ENCODE measurements at places on chromosomes 12 and 14.

DNA sequence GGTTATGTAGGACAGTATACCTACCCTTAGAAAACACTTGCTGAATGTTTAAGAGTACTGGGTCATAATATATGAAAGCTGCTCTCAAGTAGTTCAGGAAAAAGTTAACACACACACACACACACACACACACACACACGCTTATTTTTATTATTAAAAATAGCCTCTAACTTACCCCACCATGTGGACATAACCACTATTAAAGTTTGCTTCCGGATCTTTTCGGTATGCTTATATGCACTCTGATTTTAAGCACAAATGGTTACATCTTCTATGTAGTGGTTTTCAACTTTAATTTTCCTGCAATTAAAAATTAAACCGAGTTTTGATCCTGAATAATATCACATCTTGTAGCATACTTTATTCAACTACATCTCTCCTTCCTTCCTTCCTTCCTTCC, 84.9 kb upstream of the TRAF3 start:
- no peak for DNase-seq

- DNase-seq = no peak
Observed at GRCh38 chr12:64992116-64992515, 129.0 kb downstream of the WIF1 start.

GRCh38 chr12:76111209-76111749, 26.8 kb upstream of the NAP1L1 start:
- no peak for DNase-seq

GRCh38 chr12:19957308-19958125, 410.8 kb upstream of the PDE3A start:
- no peak for DNase-seq

DNA sequence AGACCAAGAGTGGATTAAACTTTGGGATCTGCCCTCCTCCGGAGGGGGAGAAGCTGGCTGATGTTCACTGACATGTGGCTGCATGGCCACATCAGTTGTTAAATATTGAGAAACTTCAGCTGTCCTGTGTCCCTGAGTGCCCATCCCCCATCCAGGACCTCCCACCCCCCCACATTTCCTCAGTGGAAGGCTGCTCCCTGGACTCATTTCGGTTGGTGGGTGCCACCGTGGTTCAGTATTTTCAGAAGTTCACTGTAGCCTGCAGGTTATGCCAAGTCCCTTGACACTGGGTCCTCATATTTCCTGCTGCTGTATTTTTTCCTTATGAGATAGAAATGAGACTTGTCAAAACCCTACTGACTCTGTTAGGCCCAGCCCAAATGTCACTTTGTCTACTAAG, 302.4 kb downstream of the CACNA1C start:
- DNase-seq = no peak

DNA sequence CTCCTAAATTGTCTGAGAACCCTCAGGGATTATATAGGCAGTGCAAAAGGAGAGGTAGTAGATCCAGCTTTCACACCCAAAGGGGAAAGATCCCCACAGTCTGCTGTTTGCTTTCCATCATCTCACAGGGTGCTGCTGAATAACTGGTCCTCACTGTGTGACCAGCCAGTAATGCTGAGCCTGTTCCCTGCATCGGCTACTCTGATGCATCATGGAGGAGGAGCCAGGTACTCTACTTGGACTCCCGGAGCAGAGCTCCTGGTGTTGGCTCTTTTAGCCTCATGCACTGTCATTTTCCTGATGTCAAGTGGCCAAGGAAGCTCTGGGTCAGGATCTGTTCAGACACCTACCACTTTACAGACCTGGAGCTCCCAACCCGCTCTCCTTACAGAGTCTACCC, 127.4 kb upstream of the ATF1 start:
- no peak for DNase-seq

GRCh38 chr14:92568621-92569479, 55.3 kb downstream of the RIN3 start:
- no peak for DNase-seq

GRCh38 chr12:114697741-114698565, 14.0 kb upstream of the TBX3 start:
- no peak for DNase-seq

DNA sequence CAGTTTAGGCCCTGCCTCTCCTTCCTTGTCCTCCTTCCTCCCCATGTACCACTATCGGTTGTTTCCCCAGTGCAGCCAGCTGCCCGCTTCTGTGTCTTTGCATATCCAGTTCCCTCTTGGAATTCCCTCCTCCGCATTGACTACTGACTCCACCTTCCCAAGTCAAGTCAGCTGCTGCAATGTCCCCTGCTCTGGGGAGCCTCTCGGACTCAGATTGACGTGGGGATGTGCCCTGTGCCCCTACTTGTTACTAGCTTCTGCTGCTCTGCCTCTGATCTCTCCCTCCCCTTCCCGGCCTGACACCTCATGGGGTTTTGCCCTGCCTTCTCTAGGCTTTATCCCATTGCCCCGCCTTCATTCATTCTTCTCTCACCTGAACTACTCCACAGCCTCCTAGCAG, 2.1 kb upstream of the CD9 start:
- DNase-seq = no peak

- no peak for DNase-seq
Observed at GRCh38 chr14:34826661-34827060, 48.5 kb downstream of the BAZ1A start.

DNA sequence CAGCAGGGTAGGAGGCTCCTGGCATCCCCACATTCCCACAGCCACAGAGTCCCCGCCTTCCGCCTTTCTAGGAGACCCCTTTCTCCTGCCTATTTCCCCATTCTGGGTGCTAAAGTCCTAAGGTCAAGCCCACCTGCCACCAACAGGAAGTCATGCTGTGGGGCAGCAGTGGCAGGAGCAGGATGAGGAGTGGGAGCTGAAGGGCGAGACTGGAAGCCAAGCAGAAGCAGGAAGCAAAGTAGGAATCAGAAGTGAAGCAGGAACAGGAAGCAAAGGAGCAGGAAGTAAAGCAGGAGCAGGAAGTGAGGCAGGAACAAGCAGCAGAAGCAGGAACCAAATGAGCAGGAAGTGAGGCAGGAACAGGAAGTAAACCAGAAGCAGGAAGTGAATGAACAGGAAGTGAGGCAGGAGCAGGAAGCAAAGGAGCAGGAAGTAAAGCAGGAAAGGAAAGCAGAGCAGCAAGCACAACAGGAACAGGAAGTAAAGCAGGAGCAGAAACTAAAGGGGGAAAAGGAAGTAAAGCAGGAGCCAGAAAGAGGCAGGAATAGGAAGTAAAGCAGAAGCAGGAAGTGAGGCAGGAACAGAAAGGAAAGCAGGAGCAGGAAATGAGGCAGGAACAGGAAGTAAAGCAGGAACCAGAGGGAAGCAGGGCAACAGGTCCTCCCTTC, 38.3 kb upstream of the RIMBP2 start:
- DNase-seq = no peak

DNA sequence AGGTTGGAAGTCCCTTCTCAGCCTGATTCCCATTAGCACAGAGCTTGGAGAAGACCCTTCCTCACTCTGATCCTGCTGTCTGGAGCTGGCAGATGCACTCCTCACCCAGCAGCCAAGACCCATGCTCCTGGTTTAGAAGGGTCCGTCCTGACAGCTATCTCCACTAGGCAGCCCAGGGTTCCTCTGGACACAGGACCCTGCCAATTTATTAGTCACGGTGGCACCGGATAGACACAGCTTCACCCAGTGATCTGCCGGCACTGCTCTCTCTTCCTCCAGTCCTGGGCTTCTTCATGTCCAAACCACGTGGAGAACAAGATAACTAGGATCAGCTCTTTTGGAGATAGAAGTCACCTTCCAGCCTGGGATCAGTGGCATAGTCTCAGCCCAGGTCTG, 26.2 kb upstream of the TCL1B start:
- no peak for DNase-seq

- DNase-seq = no peak
Observed at GRCh38 chr14:70707138-70708038, 65.7 kb downstream of the TTC9 start.

GRCh38 chr14:67697006-67697405, 1.4 kb upstream of the RDH11 start:
- no peak for DNase-seq

- DNase-seq = no peak
Observed at GRCh38 chr12:65275627-65276026, 2.9 kb upstream of the MSRB3 start.

GRCh38 chr12:47367912-47368537, 288.3 kb upstream of the AMIGO2 start:
- DNase-seq = no peak

DNA sequence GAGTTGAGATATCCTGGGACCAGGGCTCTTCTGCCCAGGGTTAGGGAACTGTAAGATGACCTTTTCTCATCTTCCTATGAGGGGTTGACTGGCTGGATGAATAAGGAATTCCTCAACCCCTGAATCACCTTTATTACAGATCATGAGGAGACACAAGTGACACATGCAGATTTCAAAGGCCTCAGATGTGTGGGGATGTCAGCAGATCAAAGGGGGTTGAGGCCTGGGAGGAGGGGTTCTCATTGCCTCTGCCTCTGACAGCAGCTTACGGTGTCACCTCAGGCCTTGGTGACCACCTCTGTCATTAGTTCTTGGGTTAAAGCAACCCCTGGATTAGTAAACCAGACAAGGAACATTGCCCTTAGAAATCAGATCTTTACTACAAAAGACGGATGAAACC, 2.1 kb upstream of the KRT72 start:
- DNase-seq = no peak

DNA sequence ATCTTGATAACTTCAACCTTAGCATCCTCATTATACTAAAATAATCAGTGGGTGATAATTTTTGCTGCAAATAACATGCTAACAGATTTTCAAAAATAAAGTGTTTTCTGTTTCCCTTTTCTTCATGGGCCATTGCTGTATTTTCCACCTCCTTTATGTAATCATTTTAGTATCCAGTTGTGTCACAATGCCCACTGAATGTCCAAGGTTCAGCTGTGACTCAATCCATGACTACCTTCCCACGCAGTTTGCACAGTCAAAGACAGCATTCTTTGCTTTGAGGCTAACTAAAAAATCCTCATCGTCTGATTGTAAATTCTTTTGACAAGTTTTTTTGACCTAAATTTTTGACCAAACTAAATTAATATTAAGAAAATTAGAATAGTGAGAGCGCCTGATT, 474.1 kb downstream of the FLRT2 start:
- DNase-seq = no peak

DNA sequence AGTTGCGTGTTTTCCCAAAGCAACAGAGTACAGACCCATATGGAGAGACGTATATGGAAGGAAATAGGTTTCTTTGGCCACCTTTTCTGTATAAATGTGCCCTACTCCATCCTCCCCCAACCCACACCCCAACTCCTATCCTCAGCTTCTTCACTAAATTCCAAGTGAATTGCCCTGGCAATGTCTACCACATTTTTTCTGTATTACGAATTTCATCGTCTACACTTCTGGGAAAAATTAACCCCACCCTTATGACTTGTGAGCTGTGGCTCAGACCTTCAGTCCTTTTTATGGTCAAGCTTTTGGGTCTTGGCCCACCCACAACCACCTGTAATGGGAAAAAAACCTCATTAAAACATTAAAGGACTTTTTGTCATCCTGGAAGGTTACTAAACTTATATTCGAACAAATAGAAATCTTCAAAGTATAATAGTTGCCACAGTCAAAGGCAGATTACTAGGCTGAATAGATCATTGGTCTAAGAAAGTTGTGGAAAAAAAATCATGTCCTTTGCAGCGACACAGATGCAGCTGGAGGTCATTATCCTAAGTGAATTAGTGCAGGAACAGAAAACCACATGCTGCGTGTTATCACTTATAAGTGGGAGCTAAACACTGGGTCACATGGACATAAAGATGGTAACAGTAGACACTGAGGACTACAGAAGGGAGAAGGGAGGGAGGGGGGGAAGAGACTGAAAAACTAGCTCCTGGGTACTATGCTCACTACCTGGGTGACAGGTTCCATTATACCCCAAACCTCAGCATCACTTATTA, 15.7 kb upstream of the NFKBIA start:
- no peak for DNase-seq

DNA sequence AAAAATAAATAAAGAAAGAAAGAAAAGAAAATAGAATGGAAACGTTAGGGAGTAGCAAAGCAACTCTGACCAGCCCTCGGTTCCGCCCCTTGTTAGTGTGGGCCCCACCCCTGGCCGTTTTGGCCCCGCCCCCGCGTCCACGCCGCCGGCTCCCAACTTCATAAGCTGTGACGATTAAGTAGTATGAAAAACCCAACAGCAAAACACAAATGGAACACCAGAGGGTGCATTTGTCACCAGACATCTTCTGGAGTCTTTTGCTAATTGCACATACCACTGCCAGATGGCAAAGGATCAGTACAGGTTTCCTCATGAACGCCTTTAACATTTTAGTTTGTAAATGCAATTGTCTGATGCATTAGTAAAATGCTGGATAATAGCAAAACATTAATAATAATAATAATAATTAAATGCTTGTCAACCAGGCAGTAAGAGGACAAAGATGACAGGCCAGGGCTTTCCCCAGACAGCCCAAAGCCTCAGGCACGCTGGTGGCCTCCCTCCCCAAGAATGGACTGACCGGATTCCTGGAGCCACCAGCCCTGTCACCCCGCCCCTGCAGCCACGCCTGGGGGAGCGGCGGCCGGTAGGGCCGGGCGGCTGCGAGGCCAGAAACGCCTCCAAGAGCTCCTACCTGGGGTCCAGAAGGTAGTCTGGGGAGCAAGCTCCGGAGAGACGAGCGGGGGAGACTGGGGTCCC, 23.6 kb downstream of the HSP90AA1 start:
- peak; percentile 51 for DNase-seq

GRCh38 chr14:104686624-104687517, 2.5 kb upstream of the INF2 start:
- DNase-seq = no peak

GRCh38 chr12:128627659-128628058, 196.1 kb downstream of the SLC15A4 start:
- DNase-seq = no peak

DNA sequence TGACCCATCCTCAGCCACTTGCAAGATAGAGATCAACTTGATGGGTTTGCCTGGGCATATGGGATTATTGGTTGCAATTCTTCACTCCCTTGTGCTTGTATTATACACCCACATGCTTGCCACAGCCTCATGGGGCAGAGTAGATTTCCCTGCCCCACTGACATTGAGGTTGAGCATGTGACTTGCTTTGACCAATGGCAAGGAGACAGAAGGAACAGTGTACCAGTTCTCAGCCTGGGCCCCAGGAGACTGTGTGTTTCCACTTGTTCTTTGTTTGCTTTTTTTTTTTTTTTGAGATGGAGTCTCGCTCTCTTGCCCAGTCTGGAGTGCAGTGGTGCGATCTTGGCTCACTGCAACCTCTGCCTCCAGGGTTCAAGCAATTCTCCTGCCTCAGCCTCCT, 31.8 kb downstream of the CALM1 start:
- DNase-seq = no peak

DNA sequence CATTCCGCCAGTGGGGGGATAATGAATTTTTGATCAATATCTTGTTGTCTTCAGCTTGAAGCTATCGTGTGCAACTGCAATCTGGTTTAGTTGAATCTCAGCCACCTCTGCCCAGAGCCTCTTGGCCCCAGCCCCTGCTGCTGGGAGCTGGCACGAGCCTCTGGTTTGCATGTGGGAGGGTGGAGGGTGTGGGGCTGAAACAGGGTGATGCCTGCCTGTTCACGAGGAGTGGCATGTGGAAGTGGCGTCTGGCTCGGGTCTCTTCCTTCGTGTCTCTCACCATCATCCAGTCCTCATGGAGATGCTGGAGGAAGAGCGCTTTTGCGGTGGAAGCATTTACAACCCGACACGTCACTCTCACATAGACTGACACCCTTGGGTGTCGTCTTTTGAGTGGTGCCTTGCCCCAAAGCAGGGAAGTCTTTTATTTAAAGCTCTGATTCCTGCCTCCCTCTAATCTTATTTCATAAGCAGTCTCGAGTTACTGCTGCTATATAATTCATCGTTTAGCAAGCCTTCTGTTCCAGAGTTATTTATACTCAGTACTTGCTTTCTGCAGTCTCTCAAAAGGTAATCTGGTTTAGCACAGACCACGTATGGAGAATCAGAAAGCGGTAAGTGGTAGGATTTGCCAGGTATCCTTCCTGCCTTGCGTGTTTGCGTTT, 64.5 kb downstream of the AACS start:
- no peak for DNase-seq

Measured in activated gamma-delta T cell (primary cell).